ENCODE measurements at places on chromosomes 1 and 21. TPM values are rescaled to one million over a fixed set of nuclear protein-coding genes. Genes with fewer than 3 reads are reported as not detected.

Gene TSPEAR
- not detected for total RNA-seq

DNA sequence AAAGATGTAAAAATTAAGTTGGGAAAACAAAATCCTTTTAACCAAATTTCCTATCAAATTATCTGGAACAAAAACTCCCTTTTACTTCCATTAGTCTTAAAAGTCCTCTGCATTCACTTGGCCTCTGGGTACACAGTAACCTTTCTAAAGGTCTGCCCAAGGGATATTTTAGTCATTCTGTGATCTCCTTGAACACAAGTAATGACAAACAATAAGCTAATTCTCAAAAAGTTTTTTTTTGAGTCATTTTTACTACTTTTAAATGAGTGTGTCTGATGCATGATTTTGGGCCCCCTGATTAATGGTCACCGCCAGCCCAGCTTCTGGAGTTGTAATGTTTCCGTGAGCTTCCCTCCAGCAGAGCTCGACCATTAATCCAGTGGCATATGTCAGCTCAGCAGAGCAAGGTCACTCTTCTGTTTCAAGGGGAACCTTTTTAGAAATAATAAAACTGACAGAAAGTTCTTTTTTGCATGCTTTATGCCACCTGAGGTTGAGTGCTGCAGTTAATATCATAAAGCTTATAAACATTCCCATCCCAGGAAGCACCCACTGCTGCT lies 14.3 kb downstream of the SAMSN1 start:
- no peaks in the 10 kb centered on the region for H3K36me3 ChIP-seq
- no peak overlapping the region for H3K27ac ChIP-seq
- H3K27me3 ChIP-seq, result no peaks in the 10 kb centered on the region
- no peaks in the 10 kb centered on the region for H3K4me1 ChIP-seq

- peak overlapping the region; percentile 72 for H3K4me3 ChIP-seq
- DNase-seq, result peak; percentile 62
- no peaks in the 10 kb centered on the region for H3K27me3 ChIP-seq
- peak overlapping the region; percentile 98 for H3K27ac ChIP-seq
- H3K36me3 ChIP-seq, result no peaks in the 10 kb centered on the region
Measured at GRCh38 chr1:225882694-225883615, 775 bp upstream of the TMEM63A start.

GRCh38 chr1:3902111-3902511 lies 2.0 kb upstream of the C1orf174 start:
- no peak overlapping the region for H3K27ac ChIP-seq
- H3K27me3 ChIP-seq, result no peaks in the 10 kb centered on the region
- H3K4me3 ChIP-seq, result no peak overlapping the region
- H3K36me3 ChIP-seq, result no peaks in the 10 kb centered on the region

DNA sequence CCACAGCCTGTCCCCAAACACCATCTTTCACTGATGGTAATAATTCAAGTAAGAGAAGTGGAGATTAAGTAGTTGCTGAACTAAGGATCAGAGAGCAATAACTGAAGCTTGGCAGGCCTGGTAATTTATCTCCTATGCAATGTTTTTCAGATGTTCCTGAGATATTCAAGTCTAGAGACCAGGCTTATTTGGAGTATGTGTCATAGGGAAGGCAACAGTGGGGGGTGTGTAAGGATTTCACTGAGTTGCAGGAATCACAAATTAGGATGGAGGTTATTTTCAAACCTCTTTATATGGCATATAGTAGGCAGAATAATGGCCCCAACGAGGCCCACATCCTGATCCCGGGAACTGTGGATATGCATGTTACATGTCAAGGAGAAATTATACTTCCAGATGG lies 171.7 kb downstream of the KCNJ6 start:
- no peak overlapping the region for H3K4me3 ChIP-seq
- no peaks in the 10 kb centered on the region for H3K27me3 ChIP-seq
- H3K27ac ChIP-seq, result no peak overlapping the region

DNA sequence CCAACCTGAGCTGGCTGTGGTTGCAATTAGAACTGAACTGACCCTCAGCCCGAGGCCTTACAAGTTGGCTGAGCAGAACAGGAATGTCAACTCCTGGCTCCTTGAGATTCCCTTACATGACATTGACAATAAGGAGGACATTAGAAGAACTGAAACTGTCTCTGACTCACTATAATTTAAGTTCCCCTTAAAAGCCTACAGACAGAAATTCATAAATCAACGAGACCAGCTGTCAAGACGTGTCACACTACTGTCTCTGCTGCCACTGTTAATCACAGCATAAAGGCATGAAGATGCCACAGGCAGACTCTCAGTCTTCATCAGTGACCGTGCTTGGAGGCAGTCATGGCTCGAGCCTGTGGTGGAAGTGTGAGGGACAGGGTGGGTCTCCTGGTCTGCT lies 168.8 kb downstream of the GABPA start:
- no peak overlapping the region for H3K4me3 ChIP-seq
- no peak overlapping the region for H3K27ac ChIP-seq
- H3K27me3 ChIP-seq, result no peaks in the 10 kb centered on the region
- no peaks in the 10 kb centered on the region for H3K36me3 ChIP-seq
- no peak for DNase-seq

Gene OR2G6
- not detected for total RNA-seq

- no peaks in the 10 kb centered on the region for H3K4me1 ChIP-seq
- H3K4me3 ChIP-seq, result no peak overlapping the region
- H3K36me3 ChIP-seq, result no peaks in the 10 kb centered on the region
- no peak overlapping the region for H3K27ac ChIP-seq
Measured at GRCh38 chr1:245278846-245279245, 124.1 kb downstream of the KIF26B start.

Gene RIPK4
- total RNA-seq, result 14.5 TPM

GRCh38 chr21:44982558-44983250 lies 42.9 kb downstream of the SLX9 start:
- no peaks in the 10 kb centered on the region for H3K4me1 ChIP-seq
- no peak overlapping the region for H3K27ac ChIP-seq
- H3K36me3 ChIP-seq, result no peaks in the 10 kb centered on the region
- H3K27me3 ChIP-seq, result no peaks in the 10 kb centered on the region

Gene LMX1A
- not detected for total RNA-seq

Gene PIGR
- total RNA-seq, result 14.8 TPM

Gene ADORA3
- total RNA-seq, result 1.6 TPM

Gene C1QTNF12
- total RNA-seq, result not detected

DNA sequence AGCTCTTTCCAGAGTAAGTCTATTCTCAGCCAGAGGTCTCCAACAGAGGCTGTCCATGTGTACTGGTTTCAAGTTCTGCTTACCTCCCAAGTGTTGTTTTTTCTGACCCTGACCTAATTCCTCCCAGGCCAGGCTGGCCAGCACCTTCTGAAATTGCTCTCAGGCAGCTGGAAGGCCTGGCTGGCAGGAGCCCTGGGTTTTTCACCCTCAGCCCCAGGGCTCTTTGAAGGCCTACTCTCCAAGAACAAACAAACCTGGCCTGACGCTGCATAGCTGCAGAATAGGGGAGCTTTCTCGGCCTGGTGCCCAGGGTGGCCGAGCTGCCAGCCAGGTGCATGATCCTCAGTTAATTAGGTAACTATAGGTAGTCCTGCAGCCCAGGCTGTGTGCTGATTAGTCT lies 147.5 kb downstream of the CACNA1E start:
- no peaks in the 10 kb centered on the region for H3K27me3 ChIP-seq
- H3K4me3 ChIP-seq, result no peak overlapping the region
- no peaks in the 10 kb centered on the region for H3K36me3 ChIP-seq
- DNase-seq, result peak; percentile 17

Gene GSTM3
- total RNA-seq, result 73.8 TPM

DNA sequence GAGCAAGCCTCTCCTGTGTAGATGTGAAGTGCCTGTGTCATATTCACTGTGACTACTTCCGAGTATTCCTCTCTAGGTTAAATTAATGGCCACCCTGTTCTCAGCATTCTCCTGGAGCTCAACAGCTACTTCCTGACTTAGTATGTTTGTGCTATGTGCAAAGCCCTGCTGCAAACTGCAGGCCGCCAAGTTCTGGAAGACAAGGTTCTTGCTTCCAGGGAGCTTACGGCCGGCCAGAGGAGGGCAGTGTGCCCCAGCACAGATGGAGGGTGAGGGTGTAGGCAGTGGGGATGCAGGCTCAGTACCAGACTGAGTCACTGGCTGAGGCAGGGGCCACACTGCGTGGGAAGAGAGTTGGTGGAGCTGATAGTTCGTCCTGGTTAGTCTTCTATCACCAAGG lies 43.2 kb downstream of the ELK4 start:
- H3K27me3 ChIP-seq, result no peaks in the 10 kb centered on the region
- H3K4me1 ChIP-seq, result peaks cover 49% of the 10 kb centered on the region
- peak; percentile 47 for DNase-seq
- no peak overlapping the region for H3K4me3 ChIP-seq
- H3K36me3 ChIP-seq, result no peaks in the 10 kb centered on the region

- DNase-seq, result no peak
- peaks cover 4% of the 10 kb centered on the region for H3K36me3 ChIP-seq
- no peak overlapping the region for H3K27ac ChIP-seq
- H3K4me1 ChIP-seq, result no peaks in the 10 kb centered on the region
Measured at GRCh38 chr1:46019348-46019747, 113.1 kb downstream of the PIK3R3 start.

GRCh38 chr1:178093494-178093950 lies 382 bp upstream of the RASAL2 start:
- peak overlapping the region; percentile 72 for H3K4me3 ChIP-seq
- peaks cover 19% of the 10 kb centered on the region for H3K4me1 ChIP-seq
- H3K27me3 ChIP-seq, result no peaks in the 10 kb centered on the region
- no peaks in the 10 kb centered on the region for H3K36me3 ChIP-seq
- DNase-seq, result peak; percentile 90
- peak overlapping the region; percentile 85 for H3K27ac ChIP-seq

DNA sequence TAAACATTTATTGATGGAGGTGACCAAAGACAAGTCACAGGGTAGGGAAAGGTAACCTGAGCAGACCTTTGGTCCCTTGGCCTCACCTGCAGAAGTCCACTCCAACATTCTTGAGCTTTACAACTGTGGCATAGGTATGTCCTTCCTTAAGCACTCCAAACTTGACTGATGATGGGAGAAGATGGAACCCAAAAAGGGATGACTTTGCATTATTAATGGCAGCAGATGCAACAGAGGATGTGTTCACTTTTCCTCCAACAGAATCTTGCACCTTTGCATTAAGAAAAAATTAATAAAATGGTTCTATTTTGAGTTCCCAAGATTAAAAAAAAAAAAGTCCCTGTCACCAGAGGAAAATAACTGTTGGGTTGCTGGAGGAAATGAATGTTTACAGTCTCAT lies 42.2 kb downstream of the WDR3 start:
- no peak for DNase-seq
- H3K36me3 ChIP-seq, result no peaks in the 10 kb centered on the region
- no peaks in the 10 kb centered on the region for H3K27me3 ChIP-seq
- H3K4me3 ChIP-seq, result no peak overlapping the region

GRCh38 chr1:232585486-232585885 lies 44.4 kb downstream of the SIPA1L2 start:
- no peak for DNase-seq
- no peaks in the 10 kb centered on the region for H3K27me3 ChIP-seq
- no peak overlapping the region for H3K4me3 ChIP-seq
- H3K27ac ChIP-seq, result no peak overlapping the region
- no peaks in the 10 kb centered on the region for H3K36me3 ChIP-seq

DNA sequence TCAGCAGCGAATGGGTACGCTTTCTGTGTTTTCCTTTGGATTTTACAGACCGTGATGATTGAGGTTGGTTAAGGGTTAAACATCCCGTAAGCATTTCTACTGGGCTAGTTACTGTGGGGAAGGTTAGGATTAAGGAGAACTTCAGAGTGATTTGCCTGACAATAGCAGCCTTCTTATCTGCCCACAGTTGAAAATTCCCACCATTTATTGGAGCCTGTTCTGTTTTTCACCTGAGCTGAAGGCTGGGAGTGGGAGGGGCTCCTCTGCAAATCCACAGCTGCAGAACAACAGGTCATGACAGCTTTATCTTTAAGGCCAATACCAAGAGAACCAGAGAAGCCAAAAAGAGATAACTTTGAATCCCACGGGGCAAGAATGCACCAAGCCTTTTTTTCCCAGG lies 168.6 kb downstream of the KAZN start:
- peak overlapping the region; percentile 62 for H3K27ac ChIP-seq
- no peak overlapping the region for H3K4me3 ChIP-seq
- H3K27me3 ChIP-seq, result no peaks in the 10 kb centered on the region
- peaks cover 28% of the 10 kb centered on the region for H3K4me1 ChIP-seq
- no peak for DNase-seq

Gene ETS2
- 25.7 TPM for total RNA-seq

GRCh38 chr21:31644643-31645042 lies 14.8 kb upstream of the SOD1 start:
- H3K27me3 ChIP-seq, result no peaks in the 10 kb centered on the region
- no peak overlapping the region for H3K4me3 ChIP-seq
- H3K27ac ChIP-seq, result no peak overlapping the region
- H3K4me1 ChIP-seq, result peaks cover 7% of the 10 kb centered on the region
- no peaks in the 10 kb centered on the region for H3K36me3 ChIP-seq

Gene FCRL5
- total RNA-seq, result 0.33 TPM

- no peaks in the 10 kb centered on the region for H3K4me1 ChIP-seq
- no peak for DNase-seq
- H3K4me3 ChIP-seq, result no peak overlapping the region
- H3K36me3 ChIP-seq, result no peaks in the 10 kb centered on the region
- H3K27ac ChIP-seq, result no peak overlapping the region
Measured at GRCh38 chr1:59279645-59280044, 17.2 kb upstream of the FGGY start.

DNA sequence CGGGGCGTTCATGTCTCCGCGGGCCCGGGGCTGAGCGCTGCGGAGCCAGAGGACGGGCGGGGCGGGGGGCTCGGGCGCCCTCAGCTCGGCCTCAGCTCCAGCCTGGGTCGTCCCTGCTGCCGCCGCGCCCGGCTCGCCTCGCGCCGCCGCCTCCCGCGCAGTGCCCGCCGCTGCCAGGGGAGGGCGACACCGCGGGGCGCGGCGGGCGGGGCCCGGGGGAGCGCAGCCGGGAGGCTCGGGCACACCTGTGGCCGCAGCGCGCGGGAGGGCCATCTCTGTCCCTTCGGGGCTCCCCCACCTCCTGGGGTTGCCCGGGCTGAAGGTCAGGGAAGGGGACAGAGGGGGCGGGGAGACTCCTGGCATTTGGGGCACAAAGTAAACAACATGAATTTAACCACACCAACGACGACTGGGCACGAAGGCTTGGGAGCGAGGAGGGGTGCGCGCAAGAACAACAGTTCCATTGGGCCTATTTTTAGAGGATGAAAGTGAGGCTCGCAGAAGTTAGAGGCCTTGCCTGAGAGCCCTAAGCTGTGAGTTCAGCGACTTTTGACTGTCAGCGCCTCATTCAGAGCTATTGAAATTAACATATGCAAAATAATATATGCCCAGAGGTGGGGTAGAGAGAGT lies at the start of gene FAM131C:
Gene FAM131C (minus strand): TSS at position 162 of the 630 bp plus-strand sequence. CDS start 209 bp downstream, outside the sequence.
- H3K27me3 ChIP-seq, result no peaks in the 10 kb centered on the region
- no peak within 1 kb of the TSS for H3K27ac ChIP-seq
- H3K4me1 ChIP-seq, result peaks cover 33% of the 10 kb centered on the region
- H3K36me3 ChIP-seq, result no peaks in the 10 kb centered on the region
- H3K4me3 ChIP-seq, result no peak within 1 kb of the TSS
- peak; percentile 56 for DNase-seq

Gene GPR89B
- 11.2 TPM for total RNA-seq

Gene SLC27A3
- 21.1 TPM for total RNA-seq

DNA sequence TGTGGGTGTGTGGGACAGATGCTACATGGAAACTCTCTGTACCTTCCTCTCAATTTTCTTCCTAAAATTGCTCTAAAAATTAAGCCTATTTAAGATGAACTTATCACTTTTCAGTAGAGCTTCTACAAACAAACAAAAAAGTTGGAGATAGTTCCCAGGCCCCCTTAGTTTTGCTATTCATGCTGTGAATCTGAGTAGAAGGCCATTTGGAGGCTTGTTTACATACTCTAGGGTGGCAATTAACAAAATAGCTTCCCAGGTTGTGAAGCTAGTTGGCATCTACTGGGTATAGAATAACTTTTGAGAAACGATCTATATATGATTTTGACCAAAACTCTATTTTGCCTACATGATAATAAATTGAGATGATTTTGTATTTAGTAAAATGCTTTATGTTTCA lies 541.4 kb upstream of the B3GALT2 start:
- no peak overlapping the region for H3K4me3 ChIP-seq
- no peaks in the 10 kb centered on the region for H3K36me3 ChIP-seq
- DNase-seq, result no peak
- H3K27ac ChIP-seq, result no peak overlapping the region
